Sigmoid colon (tissue), 7 donors: ENCODE measurements at places on chromosomes 16 and 17.
A peak's percentile ranks its signal among the peaks of the same experiment; 100 is the strongest.

GRCh38 chr17:61139219-61139618 lies 260.4 kb upstream of the TBX2 start:
- no peak for DNase-seq

DNA sequence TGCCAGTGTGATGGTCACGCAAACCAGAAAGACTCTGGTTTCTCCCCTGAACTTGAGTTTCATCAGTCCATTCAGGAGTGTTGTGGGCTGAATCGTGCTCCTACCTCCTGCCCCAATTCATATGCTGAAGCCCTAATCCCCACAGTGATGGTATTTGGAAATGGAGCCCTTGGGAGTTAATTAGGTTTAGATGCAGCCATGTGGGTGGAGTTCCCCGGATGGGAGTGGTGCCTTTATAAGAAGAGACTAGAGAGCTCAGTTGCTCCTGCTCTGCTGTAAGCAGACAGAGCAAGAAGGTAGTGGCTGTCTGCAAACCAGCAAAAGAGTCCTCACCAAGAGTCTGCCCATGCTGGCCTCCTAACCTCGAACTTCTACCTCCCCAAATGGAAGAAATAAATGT lies 160.3 kb upstream of the DYNLRB2 start:
- DNase-seq: no peak

GRCh38 chr17:82315703-82316358 lies 1.6 kb downstream of the CD7 start:
- DNase-seq: no peak

- DNase-seq: no peak
These were observed 6.9 kb downstream of the LMF1 start for GRCh38 chr16:963913-964312.

DNA sequence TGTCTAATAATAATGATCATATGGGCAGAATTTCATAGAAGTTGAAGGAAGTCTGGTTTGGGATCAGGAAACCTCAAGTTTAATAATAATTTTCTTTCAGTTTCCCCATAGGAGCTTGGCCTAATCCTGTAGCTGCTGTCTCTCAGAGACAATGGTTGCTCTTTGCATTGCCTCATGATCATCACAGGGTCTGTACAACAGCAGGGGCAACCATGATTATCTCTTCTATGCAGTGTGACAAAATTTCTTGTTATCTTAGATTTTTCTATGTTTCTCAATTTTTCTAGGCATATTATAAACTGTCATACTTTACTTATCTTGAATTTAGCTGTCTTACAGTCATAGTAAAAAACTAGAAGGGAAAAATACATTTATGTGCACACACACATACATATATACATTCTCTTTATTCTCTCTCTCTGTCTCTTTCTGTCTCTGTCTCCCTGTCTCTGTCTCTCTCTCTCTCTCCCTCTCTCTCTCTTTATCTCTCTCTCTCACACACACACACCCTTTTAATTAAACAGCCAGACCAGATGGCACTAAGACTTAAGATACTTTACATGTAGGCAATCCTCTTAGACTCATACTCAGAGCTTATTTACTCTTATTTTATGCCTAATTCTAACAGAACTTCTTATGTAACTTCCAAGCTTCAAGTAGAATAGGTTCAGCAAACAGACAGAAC lies 30.5 kb downstream of the SMIM36 start:
- no peak for DNase-seq

GRCh38 chr17:42101513-42102292 lies 3.4 kb upstream of the ZNF385C start:
- peak; percentile 83 for DNase-seq

- DNase-seq: no peak
These were observed 165.3 kb downstream of the SALL1 start for GRCh38 chr16:50985733-50986132.

GRCh38 chr17:11205659-11206058 lies 35.4 kb upstream of the SHISA6 start:
- DNase-seq: no peak

- DNase-seq: no peak
These were observed 91.8 kb downstream of the RGS9 start for GRCh38 chr17:65228734-65229620.

GRCh38 chr17:78709119-78709681 lies 72.9 kb downstream of the CYTH1 start:
- no peak for DNase-seq

DNA sequence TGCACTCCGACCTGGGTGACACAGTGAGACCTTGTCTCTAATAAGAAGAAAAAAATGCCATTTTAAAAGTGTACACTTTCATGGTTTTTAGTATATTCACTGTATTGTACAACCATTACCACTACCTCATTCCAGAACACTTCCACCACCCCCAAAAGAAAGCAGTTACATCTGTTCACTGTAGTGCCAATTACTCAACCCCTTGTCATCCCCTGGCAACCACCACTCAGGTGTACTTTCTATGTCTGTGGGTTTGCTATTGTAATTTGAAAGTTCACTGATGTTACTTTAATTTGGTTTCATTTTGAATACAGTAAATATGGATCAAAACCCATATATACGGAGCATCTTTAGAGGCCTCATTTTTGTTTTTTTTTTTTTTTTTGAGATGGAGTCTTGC lies 6.1 kb downstream of the ZG16 start:
- no peak for DNase-seq

DNA sequence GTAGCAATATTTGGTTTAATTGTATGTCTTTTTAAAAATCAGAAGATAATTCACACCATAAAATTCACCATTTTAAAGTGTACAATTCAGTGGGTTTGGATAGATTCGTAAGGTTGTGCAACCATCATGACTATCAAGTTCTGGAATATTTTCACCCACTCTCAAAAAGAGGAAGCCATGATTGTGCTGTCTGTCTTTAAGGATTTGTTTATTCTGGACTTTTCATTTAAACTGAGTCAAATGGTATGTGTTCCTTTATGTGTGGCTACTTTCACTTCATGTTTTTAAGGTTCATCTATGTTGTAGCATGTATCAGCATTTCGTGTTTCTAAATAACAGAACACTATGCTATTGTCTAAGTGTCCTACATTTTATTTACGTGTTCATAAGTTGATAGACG lies 68.1 kb upstream of the CPHXL start:
- DNase-seq: no peak

DNA sequence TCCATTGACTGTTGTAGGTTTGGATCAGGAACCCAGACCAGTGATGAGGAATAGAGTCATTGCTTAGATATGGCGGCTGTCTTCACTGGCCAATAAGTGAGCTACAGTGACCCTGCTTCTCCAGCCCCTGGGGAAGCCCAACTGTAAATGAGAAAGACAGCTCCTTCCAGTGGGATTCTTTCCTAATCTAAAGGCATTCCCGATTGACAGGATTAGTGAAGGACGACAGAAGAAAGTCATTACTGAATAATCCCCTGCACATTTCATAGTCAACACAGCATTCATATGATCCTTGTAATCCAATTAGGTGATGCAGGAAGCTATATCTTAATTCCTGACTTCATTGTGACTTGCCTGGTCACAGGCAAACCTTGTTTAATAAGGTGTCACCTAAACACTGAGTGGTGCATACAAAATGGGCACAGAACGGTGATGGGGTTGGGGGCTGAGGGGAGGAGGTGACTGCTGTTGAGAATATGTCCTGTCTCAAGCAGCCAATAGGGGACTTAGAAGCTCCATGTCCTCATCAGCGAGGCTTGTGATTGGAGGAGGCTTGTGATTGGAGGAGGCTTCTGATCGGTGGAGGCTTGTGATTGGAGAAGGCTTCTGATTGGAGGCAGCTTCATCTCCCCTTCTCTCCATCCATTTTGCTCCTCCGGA lies 242.6 kb downstream of the XYLT1 start:
- no peak for DNase-seq

GRCh38 chr16:73713778-73714495 lies 582.7 kb upstream of the PSMD7 start:
- DNase-seq: no peak

DNA sequence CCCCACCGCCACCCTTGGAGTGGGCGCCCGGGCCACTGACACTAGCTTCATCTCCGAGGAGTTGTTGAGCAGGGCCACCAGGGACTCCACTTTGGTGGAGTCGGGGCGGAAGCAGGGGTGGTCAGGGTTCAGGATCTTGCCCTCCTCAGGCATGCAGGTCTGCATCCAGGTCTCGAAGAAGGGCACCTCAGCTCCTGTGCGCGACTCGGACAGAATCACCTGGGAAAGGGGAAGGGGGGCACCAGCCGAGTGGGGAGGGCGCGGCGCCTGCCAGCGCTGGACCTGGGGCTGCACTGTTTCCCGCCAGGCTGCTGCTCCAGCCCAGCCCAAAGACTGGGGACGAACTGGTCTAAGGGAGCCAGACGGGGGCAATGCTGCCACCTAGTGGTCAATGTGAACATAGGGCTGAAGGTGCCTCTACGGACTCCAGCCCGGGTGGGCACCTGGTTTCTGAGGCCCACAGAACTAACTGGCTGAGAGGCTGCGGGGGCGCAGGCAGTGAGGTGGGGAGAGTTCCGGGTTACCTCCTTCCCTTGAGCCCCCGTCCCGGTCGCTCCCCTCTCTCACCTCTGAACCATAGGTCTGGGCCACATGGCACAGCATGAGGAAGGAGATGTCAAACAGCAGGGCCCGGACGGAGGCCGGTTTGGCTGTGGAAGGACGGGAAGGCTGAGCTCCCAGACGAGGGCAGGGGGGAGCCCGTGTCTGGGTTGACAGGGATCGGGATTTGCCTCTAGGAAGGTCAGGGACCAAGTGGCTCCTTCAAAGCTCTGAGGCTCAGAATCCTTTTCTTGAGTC lies 11.8 kb downstream of the CSF3 start:
- DNase-seq: peak; percentile 94

DNA sequence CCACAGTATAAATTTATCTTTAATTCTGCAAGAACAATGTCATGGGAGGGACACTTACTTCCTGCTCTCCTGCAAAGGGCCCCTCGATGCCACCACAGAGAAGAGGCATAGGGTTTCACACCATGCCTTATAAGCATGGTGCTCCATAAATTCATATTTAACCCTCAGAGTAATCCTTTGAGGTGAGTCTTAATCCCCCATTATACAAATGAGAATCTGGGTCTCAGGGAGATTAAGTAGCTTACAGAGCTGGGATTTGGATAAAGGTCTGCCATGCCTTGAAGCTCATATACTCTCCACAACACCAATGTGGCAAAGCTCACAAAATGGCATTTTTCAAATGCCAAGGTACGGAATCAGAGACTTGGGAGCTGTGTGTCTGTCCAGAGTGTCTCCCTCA lies 268.5 kb upstream of the CCL2 start:
- DNase-seq: no peak

DNA sequence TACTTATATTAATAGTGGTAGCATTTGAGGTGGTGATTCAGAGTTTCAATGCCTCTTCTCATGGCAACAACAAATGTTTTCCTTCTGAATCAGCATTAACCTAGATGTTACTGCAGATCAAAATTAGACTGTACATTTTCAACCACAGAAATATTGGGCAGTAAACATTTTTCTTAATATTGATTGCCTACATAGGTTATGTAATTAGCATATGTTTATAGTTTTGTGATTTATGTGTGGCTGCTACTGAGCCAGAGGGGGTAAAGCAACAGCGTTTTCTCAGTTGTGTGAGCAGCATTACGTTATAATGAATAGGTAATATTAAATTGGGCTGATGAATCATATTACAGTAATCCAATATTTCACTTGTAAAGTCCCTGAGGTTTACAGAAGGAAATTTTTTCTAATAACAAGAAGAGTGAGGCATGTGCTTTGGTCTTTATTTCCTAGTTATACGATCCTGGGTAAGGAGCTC lies 18.8 kb upstream of the BMERB1 start:
- DNase-seq: no peak

- no peak for DNase-seq
These were observed 14.9 kb downstream of the GPRC5C start for GRCh38 chr17:74446551-74447500.

- DNase-seq: peak; percentile 84
These were observed 514 bp downstream of the THRA start for GRCh38 chr17:40063187-40063771.

- DNase-seq: no peak
These were observed 14.2 kb upstream of the KREMEN2 start for GRCh38 chr16:2949705-2950352.

DNA sequence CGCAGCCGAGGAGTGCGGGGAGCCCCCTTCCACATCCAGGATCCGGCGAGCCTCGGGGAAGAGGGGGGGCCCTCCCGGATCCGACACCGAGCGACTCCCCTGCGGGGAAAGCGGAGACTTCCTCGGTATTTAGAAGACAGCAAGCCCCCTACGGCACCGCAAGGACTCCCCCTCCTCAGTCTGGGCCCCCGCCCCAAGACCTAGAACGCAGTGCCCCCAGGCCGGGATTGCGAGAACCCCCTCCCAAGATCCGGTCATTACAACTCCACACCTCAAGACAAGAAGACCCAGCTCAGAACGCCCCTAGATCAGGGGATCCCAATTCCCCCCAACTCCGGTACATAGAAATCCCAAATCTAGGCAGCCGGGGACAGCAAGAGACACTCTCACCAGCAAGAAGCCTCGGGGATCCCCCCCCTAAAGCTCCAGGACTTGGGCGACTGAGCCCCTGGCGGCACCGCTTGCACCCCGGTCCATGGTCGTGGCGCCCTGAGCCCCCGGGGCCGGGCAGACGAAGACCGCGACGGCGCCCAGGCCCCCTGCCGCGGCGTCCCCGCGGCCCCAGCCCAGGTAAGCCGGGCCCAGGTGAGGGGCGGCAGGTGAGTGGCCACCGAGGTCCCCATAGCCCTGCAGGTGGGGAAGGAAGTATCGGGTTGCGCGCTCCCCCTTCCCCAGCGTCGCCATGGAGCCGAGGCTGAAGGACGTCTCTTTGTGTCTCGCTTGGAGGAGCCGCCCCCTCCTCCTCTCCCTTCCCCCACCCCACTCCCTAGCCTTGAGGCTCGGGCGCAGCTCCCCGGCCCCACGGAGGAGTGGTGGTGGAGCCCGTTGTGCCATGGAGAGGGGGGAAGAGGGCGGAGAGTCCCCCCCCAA lies 641 bp downstream of the SBK1 start:
- DNase-seq: no peak

- DNase-seq: no peak
These were observed 91.0 kb downstream of the USP32 start for GRCh38 chr17:60300949-60301348.

DNA sequence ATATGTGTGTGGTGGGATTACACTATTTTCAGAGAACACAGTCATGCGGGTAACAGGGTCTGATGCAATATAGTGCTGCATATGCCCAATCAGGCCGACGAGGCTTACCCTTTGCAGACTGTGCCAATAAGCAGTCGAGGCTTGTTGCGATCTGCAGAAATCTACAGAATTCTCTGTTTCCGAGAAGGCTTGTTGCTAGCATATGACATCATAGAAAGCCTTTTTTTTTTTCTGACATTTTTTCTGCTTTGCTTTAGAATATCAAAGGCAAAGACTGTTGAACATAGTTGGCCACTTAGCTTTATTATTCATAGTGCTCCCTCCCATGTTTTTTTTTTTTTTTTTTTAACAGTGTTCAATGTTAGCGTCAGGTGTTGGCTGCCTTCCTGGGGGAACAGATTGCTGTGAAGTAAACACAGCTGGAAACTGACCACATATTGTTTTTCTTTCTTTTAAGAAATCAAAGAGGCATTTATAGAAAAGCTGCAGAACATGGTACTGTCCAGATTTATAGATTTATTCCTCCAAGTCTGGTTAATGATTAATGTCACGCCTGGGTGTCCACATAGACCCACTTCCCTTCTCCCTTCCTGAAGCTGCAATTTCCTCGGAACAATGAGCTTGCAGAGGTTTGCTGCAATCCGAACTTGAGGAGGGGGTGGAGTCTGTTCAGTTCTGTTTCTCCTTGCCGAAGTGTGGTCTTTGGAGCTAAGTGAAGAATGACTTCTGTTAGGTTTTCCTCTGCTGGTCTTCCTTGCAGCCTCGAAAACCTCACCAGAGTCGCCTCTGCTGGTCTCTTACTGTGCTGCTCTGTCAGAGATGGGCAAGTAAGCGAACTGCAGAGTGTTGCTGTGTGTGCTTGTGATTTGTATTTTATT lies 87.3 kb downstream of the MAP2K6 start:
- DNase-seq: no peak
